ENCODE measurements at places on chromosomes 12 and 14.

GRCh38 chr14:99664937-99665273, 19.2 kb upstream of the CYP46A1 start:
- DNase-seq: no peak

GRCh38 chr12:109596418-109597244, 23.0 kb downstream of the MVK start:
- DNase-seq: no peak

GRCh38 chr14:33859306-33859705, 91.6 kb downstream of the EGLN3 start:
- DNase-seq: no peak

DNA sequence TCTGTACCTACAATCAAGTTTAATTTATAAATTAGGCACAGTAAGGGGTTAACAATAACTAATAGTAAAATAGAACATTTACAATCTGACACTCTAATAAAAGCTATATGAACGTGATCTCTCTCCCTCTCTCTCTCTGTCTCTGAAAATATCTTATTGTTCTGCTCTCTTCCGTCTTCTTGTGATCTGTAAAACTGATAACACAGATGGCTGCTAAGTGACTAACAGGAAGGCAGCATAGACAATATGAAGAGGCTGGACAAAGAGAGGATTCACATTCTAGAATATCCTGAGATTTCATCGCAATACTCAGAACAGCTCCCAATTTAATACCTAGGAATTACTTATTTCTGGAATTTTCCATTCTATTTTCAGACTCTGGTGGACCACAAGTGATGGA, 827.2 kb downstream of the FLRT2 start:
- DNase-seq: no peak

GRCh38 chr12:108616941-108617858, 16.5 kb downstream of the SELPLG start:
- DNase-seq: no peak

DNA sequence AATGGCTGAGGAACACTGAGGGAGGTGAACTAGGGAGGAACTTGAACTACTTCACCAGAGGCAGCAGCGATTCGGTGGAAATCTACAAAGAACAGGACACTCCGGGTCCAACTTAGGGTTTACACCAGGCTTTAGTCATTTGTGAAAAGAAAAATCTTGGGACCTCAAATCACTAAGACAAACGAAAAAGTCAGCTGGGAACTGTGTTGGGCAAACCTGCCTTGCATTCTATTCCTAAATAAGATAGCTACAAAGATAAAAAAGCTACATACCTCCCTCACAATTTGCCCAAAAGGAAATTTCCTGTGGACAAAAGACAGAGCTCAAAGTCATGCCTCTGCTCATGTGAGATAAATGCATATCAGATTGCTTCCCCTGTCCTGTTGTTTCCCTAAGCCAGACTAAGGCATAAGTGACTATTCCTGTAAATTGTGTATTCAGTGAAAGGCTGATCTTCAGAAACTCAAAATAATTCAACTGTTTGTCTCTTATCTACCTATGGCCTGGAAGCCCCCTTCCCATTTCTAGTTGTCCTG, 106.6 kb downstream of the APAF1 start:
- DNase-seq: no peak

DNA sequence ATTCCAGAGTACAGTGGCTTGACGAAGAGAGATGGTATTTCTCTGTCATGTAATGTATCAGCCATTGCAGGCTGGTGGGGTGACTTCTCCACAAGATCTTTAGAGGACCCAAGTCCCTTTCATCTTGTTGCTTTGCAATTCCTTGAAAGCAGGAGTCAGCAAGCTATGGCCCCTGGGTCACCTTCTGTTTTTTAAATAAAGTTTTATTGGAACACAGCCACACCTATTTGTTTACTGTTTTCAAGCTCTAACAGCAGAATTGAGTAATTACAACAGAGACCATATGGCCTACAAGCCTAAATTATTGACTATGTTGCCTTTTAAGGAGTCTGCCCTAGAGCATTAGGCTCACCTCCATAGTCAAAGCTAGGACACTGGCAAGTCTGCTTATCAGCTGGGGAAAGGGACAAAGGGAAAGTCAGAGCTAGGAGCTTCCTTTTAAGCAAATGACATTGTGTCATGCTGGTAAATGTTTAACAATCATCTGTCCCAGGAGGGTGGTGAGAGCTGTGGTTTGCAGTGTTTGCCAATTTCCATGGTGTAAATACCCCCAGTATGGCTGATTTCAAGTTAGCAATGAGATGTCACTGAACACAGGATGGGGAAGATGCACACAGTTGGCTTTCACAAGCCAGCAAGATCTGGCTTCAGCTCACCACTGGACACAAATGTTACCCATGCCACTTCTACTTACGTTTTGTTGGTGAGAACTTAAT, 87.7 kb upstream of the PWP1 start:
- DNase-seq: no peak

- DNase-seq: no peak
Measured at GRCh38 chr12:94128280-94128679, 20.1 kb upstream of the PLXNC1 start.

GRCh38 chr12:57161491-57161890, 14.1 kb upstream of the LRP1-AS start:
- DNase-seq: no peak

GRCh38 chr12:59710004-59710628, 114.3 kb downstream of the SLC16A7 start:
- no peak for DNase-seq

DNA sequence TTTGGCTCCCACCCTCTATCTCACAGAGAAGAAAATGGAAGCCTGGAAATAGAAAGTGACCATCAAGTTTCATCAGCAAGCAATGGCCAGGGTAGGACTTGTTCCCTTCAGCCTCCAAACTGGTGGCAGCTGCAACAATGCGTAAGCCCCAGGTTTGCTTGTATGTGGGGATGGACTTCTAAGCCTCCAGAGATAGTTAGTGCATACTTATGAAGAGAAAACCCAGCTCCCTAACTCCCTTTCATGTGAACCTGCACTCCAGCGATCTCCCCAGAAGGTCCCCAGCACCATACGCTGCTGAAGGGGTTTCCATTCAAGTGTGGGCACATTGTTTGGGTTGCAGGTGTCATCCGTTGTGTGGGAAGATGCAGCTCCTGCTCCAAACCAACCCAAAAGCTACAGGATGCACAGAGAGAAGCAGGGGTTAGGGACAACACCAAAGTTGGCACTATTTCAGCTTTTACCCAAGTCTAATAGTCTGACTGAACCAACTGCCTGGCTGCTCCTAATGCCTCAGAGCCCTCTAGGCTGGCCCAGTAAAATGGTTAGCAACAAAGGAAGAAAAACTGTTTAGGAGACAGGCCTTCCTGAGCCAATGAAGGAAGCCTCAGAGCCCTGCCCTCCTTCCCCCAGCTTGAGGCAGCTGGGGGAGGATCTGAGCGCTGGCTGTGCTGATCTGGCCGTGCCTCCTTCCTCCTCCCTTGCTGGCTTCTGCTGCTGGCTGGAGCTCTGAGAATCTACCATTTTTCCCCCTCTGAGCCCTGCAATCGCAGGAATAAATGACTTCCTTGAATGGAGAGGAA, 12.3 kb downstream of the ZFP36L1 start:
- no peak for DNase-seq

DNA sequence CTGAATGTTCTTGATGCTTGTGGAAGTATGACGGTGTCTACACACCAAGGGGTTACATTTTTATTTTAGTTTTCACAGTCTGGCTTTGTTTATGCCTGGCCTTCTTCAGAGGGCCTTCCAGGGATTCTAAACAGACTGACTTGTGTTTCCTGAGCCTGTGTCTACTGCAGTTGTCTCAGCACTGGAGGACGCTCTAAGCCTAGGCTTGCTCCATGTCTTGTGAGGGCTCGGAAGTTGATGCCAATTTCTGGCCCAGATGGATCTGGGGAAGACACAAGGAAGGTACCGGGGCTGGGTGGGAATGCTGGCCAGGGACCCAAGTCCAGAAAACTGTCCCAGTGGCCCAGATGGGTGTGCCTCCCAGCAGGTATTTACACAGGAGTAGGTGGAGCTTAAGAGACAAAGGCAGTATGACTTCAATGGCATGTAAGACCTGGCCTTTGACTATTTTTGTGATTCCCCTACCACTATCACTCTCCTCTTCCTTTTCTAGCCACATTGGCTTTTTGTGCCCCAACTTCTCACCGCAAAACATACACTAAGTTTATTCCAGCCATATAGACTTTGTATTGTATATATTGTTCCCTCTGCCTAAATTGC, 56.9 kb downstream of the GPR137C start:
- no peak for DNase-seq

GRCh38 chr12:124397399-124397679, 102.4 kb downstream of the RFLNA start:
- no peak for DNase-seq

DNA sequence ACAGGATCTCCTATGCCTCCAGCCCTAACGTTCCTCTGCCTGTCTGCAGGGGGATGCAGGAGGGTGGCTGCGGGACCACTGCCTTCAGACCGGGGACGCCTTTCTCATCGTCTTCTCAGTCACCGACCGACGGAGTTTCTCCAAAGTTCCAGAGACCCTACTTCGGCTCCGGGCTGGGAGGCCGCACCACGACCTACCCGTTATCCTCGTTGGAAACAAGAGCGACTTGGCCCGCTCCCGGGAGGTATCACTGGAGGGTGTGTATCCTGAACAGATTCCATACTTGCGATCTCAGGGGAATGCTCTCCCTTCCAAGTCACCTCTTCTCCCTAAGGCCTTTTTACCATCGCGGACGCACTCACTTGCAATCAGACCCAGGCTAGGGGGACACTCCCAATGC, 3.0 kb downstream of the REM2 start:
- no peak for DNase-seq

GRCh38 chr14:24976602-24977001, 73.3 kb downstream of the STXBP6 start:
- no peak for DNase-seq

DNA sequence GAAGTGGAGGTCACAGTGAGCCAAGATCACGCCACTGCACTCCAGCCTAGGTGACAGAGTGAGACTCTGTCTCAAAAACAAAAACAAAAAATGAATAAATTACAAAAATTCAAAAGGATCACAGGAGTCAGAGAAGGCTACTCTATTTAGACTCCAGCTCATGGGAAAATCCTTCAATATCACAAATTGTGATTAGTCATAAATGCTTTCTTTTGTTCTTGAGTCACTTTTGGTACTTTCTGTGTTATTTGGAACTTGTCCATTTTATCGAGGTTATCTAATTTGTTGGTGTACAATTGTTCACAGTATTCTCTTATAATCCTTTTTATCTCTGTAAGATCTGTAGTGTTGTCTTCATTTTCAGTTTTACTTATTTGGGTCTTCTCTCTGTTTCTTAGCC, 18.9 kb downstream of the ALDH2 start:
- DNase-seq: no peak

- DNase-seq: no peak
Measured at GRCh38 chr12:126588586-126589249, 1523.5 kb downstream of the AACS start.

DNA sequence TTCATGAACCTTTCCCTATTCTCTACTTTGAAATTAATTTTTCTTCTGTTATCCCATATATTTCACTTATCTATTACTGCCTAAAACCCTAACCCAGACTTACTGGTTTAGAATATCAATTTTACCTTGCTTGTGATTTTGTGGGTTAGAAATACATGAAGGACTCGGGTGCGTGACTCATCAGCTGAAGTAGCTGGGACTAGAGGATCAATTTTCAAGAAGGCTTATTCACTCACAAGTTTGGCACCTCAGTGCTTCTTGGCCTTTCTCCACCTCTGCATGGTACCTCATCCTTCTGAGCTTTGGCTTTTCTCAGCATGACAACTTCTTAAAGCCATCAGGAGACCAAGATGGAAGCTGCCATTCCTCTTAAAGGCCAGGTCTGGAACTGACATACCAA, 57.8 kb downstream of the TMEM117 start:
- no peak for DNase-seq

DNA sequence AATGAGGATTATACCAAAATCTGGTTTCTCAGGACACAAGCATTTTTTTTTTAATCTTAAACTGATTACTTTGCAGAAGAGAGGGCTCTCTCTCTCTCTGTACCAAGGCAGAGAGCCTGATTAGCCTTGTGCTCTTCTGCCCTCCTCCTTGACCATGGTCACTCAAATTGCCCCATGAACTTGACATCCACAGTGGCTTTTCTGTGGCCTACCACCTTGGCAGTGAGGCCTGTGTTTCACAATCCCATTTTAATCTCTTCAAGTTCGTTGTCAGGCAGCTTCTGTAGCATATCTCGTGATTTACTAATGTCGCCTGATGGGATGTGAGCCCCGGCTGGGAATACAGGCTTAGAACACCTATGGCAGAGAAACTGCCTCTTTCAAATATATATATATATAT, 30.7 kb upstream of the PWP1 start:
- no peak for DNase-seq

DNA sequence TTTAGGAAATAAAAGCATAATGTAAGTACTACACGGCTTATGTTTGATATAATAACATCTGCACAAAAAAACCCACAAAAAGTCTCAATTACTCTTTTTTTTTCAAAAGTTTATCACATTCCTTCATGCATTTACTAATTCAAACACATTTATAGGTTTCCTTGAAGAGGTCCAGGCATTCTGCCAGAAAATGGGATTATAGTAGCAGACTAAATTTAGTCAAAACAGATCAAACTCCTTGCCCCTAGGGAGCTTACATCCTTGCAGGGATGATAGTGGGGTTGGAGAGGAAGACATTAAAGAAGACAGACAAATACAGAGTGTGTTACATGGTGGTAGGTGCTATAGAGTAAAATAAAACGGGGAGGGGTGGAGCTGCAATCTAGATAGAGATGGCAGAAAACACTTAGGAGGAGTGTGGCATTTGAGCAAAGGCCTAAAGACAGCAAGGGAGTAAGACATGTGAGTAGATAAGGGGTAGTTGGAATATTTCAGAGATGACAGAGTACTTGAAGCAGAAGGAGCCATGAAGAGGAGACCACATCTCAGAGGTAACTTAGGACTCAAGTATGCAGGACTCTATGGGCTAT, 266.9 kb downstream of the PPFIA2 start:
- no peak for DNase-seq

DNA sequence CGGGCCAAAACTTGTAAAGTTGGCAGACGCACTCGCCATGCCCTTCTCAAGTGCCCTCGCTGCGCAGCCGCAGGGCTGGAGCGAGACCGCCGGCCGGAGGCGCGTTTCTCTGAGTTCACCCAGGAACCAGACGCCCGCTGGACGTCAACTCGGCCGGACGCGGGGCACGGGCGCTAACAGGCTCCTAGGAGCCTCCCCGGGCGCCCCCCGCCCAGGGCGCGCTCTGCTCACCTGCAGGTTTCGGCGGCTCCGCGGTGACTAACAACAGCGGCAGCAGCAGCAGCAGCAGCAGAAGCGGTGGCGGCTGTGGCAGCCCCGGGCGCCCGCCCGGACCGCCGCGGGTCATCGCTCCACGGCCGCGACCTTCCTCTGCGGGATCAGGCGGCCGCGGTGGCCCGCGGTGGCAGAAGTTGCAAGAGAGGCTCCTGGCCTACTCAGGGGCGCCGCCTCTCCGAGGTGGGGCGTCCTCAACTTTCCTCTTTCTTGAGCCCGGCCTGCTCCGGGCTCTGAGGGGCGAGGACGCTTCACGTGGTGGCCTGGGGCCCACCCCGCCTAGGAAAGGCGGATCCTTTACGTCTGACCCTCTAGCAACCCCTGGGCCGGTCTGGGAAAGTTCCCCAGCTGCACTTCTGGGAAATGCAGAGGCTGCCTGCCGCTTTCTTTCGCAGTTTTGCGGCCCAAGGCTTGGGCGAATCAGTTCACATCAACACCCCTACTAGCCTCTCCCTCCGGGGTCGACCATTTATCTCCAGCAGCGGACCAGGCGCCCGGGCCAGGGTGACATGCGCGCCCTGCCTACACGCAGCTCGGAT, at the start of gene PLBD1:
PLBD1 (minus strand) TSS at position 533 of the 812 bp plus-strand sequence; CDS start at position 346, 187 bp downstream.
- no peak for DNase-seq

- no peak for DNase-seq
Measured at GRCh38 chr12:82144505-82144904, 213.7 kb downstream of the CCDC59 start.

GRCh38 chr14:103931422-103931821, 3.2 kb downstream of the TDRD9 start:
- DNase-seq: no peak
